ENCODE measurements at places on chromosomes 4 and X.

DNA sequence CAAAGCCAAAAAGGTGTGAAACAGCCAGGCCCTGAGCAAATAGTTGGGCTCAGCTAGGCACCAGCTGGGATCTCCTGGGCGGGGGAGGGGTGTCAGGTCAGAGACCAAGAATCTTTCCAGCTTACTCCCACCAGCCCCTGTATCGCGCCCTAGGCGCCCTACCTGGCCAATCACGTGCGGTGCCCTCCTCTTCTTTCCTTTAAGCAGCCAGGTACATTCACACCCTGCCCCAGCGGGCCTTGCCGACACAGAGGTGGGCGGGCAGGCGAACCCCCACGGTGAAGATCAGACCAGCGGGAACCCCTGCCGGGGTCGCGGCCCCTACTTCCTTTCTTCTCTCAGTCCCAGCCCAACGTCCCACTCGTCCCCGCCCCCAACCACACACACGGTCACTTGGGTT, 9.1 kb downstream of the ARHGAP36 start:
- no peak for DNase-seq

DNA sequence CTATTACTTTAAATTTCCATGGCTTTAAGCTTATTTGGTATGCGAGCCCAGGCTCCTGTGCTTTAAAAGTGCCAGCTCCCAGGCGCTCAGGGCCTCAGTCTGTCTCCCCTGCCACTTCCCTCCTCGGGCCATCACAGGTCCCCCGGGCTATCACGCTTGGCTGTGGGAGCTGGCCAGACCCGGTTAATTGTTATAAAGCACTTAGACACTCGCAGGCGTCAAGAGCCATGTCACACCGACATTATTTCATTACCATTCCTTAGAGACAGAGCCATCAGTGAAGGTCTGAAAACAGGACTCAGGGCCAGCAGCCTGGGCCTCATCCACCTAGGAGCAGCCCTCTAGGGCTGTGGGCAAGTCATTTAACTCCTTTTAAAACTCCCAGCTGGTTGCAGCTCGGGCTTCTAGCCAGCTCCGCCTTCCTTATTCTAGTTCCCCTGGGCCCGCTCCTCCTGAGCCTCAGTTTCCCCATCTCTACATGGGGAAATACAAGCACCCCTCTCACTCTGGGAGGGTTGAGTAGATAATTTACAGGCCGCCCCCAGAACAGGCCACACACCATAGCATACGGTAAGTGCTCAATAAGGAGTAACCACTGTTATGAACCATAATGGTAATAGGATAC, 99.0 kb downstream of the HMX1 start:
- DNase-seq: peak; percentile 2

DNA sequence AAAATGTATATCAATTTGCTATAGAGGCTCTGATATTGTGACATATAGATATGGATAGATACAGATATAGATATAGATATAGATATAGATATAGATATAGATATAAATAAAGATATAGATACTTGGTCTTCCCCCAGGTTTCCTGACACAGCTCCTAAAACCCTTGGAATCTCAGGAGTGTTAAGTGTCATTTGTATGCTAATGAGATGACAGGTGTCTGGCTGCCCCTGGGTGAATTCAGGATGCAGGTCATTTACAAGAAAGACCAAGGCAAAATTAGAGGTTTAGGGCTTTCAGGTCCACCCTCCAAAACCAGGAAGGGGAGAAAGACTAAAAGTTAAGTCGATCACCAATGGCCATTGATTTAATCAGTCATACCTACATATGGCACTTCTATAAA, 1034.8 kb downstream of the PDHA2 start:
- no peak for DNase-seq

DNA sequence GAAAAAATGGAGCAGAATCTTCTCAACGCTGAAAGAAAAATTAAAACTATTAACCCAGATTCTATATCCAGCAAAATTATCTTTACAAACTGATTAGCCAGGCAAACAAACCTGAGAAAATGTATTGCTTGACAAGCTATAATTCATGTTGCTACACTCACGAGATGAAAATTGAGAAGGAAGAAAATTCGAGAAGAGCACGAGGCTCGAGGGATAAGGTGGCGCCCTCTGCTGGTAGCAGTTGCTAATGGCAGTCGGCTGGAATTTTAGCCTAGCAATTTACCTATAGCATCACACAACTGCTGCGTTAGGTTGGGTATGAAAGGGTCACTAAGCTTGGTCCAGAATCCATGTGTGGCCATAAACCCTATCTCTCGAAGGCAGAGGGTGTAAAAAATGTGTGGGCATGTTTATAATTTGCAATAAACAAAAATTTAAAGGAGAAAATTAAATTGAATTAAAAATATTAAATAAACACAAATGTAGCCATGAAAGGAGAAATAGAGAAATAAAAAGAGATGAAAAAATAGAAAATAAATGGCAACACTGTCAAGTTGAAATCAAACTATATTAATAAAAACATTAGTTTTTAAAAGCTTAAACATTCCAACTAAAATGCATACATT, 126.6 kb downstream of the PPP4R3C start:
- DNase-seq: no peak

GRCh38 chrX:153853180-153853901, 23.0 kb upstream of the PDZD4 start:
- no peak for DNase-seq

GRCh38 chr4:107423677-107424405, 296.2 kb downstream of the PAPSS1 start:
- DNase-seq: no peak

- peak; percentile 78 for DNase-seq
Measured at GRCh38 chrX:91434351-91435168, at the start of gene PABPC5. TSS of gene PABPC5 (plus strand) at chrX:91434839. CDS start at chrX:91435578, 739 bp downstream.

DNA sequence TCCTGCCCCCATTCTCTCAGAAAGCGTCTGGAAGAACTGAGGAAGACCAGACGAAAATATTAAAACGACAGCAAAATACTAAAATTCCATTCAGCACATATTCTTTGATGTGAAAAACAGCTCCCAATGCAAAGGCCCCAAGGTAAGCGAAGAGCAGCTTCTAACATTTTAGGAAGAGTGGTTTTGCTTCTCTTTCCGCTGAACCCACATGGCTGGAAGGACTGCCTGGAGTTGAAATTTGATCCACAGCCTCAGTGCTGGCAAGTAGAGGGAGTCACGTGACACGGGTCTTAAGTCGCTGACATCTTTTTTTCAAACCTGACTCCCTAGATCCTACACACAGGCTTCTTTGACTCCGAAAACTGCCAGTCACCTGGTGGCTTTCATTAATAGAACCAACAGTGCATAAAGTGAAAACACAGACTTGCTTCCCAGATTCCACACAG, at the start of gene FAM13A:
Gene FAM13A (minus strand): TSS at position 233 of the 446 bp plus-strand sequence. CDS start 221 bp downstream, at position 12.
- DNase-seq: peak; percentile 68

DNA sequence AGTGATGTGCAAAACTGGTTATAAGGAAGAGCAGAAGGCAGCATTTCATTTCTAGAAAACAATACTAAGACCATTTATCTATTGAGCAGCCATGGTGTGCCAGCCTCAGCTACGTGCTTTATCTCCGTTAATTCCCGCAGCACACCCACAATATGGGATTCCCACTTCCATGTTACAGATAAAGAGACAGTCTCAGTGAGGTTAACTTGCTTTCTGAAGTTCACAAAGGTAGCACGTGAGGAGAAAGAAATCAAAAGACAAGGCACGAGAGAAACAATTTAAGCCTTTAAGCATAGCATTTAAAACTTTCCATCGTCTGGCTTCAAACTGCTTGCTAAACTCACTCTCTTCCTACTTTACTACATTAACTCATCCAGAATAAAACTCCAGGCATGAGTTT, 8.0 kb upstream of the RPL34 start:
- no peak for DNase-seq

GRCh38 chrX:100994352-100995281, 25.1 kb downstream of the ARL13A start:
- DNase-seq: no peak
